Activated T-cell treated with anti-CD3 and anti-CD28 coated beads, Interleukin-2, amount 50 U/mL, for 48 hours (primary cell): ENCODE measurements at places on chromosomes 2 and 18.

DNA sequence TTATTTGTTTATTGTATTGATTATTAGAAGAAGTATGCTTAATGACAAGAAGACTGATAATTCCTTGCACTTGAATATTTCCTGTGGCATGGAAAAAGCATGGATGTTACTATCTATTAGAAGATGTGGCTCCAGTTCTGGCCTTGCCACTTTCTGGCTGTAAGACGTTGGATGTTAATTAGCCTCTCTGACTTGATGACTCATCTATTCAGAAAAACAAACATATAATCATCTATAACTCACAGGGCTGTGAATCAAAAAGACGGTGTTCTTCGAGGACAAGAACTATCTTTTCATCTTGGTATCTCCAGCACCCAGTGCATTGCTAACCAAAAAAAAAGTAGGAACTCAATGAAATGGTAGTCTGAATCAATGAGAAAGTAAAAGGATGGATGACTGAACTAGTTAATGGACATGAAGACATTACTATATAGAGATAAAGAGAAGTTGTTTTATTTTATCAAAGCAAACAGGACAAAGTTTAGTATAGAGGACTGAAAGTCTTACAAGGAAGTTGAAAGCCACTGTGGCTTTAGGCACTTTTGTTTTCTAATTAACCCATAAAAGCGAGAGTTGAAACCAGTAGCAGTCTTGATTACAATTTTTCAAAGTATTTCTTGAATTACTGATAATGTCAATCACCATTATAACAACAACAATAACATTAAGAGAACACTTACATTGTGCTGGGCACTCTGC, 145.3 kb downstream of the RND3 start:
- no peak for DNase-seq

- DNase-seq: no peak
Measured at GRCh38 chr18:40707797-40708196, 1247.2 kb upstream of the PIK3C3 start.

GRCh38 chr2:21270083-21270491, 146.3 kb downstream of the TDRD15 start:
- DNase-seq: no peak

- DNase-seq: no peak
Measured at GRCh38 chr2:217774232-217774631, 228.6 kb downstream of the TNS1 start.

- DNase-seq: no peak
Measured at GRCh38 chr18:64678048-64678447, 529.2 kb upstream of the LINC00305 start.

- DNase-seq: no peak
Measured at GRCh38 chr2:176664478-176664877, 395.2 kb downstream of the MTX2 start.

- no peak for DNase-seq
Measured at GRCh38 chr18:26454616-26455015, 93.7 kb downstream of the KCTD1 start.

DNA sequence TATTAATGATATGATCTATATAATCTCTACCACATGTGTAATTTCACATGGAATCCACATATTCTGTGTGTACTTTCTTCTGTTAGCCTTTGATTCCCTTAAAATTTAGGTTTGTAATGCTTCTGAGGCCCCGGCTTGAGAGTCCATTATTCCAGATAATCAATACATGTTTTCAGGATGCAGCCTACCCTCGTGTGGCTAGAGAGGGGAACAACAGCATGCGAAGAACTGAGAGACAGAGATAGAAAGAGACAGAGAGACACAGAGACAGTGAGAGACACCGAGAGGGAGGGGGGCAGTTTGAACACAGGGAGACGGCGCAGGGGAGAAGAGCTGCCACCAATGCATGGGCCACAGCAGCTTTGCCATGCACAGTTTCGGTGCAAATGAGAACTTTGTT, 185.4 kb downstream of the SNTG2 start:
- DNase-seq: no peak

DNA sequence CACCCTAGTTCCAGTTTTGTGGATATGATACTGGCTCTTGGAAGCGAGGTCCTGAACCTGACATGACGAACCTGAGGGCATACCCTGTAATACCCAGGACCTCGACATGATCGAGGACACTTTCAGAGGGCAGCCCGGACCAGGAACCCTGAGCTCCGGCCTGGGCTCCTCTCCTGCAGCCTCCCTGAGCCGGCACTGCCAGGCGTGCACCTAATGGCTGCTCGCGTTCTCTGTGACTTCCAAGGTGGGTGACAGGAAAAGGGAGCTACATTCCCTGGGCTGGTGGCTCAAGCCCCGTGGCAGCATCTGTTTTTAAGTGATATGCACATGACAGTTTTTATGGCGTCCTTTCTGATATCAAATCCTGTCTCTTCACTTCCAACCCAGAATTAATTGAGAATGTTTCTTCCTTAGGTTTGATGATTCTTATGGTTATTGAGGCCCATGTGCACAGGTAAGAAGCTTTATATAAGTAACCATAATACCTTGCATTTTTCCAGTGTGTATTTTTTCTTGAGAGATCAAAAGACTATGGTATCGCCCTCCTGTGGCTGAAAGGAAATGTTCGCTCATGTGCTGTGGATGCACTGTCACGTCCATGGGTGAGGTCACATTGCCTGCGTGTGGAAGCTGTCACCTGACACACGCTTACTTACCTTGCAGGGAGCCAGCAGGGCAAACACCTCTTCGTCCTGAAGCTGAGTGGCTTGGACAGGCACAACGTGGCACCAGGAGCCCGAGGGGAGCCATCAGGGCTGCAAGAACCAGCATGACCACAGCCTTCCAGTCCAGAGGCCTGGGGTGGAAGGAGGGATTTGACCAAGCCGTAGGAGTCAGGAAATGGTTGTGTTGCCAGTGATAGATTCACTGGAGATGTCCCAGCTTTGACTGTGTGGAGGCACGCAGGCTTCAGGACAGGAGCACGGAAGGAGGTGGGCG, 367.4 kb upstream of the MYT1L start:
- DNase-seq: peak; percentile 28

DNA sequence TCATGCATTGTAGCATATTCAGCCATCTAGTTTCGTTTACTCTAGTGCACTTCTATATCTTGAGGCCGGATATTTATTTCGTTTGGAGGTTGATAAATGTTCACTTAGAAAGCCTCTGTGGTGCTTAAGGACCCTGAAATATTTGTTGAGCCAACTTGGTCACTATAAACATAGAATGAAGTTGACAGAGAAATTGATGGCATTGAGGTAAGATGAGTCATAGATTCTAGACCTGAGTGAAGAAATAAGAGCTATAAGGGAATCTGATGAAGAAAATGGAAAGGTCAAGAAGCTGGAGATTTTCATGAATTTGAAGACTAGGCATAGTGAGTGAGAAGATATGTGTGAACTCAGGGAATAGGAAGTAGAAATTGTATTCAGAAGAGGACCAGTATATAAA, 35.9 kb downstream of the EPC2 start:
- no peak for DNase-seq

- DNase-seq: no peak
Measured at GRCh38 chr2:167944825-167945659, 302.4 kb downstream of the STK39 start.

- peak; percentile 65 for DNase-seq
Measured at GRCh38 chr2:68714866-68715265, 19.7 kb upstream of the ARHGAP25 start.

GRCh38 chr18:58565021-58565420, 63.9 kb downstream of the ALPK2 start:
- no peak for DNase-seq

GRCh38 chr2:44528595-44528994, 166.8 kb downstream of the CAMKMT start:
- DNase-seq: no peak

- DNase-seq: no peak
Measured at GRCh38 chr18:62792016-62792415, 76.7 kb downstream of the PHLPP1 start.

DNA sequence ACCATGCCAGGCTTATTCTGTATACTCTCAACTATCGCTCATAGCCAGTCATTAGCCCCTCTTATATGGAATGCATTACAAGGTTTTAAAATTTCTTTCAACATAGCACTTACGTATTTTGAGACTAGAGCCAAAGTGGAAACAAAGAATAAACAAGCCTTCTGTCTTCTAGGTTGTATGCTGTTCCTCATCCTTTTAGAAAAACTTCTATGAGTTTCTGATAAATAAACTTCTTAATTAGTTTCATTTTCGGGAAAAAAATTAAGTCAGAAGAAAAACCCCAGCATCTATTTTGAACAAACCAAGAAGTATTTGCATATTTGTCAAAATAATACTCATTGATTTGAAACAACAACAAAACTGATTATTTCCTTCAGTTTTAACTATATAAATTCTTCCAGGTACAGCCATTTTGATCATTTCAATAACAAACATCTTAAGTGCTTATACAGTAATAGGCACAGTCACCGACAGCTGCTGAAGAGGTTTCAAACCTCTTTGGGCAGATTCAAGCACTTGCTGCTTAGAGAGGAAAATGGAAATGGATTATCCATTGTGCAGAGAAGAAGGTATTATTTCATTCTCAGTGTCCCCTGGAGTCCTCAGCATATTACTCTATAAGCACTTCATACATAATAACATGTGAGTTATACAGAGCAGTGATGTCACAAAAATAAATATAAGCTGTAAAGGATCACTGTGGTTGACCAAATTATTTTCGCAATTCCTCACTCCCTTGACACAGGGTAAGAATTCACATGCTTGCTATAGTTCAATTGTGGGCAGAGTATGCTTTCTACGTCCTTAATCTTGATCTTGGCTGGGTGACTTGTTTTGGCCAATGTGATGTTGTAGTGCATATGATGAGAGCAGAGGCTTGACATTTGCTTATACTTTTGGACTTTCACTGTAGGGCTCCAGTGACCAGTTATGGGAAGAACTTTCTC, 833.8 kb downstream of the TRIB2 start:
- no peak for DNase-seq
